ENCODE measurements at places on chromosomes 16 and 17. TPM values are rescaled to one million over a fixed set of nuclear protein-coding genes. Genes with fewer than 3 reads are reported as not detected.

The TMEM204 gene
- total RNA-seq, result 107 TPM

The TBC1D3G gene
- total RNA-seq, result not detected

GRCh38 chr16:77881355-77882030 lies 93.1 kb downstream of the VAT1L start:
- DNase-seq, result no peak

DNA sequence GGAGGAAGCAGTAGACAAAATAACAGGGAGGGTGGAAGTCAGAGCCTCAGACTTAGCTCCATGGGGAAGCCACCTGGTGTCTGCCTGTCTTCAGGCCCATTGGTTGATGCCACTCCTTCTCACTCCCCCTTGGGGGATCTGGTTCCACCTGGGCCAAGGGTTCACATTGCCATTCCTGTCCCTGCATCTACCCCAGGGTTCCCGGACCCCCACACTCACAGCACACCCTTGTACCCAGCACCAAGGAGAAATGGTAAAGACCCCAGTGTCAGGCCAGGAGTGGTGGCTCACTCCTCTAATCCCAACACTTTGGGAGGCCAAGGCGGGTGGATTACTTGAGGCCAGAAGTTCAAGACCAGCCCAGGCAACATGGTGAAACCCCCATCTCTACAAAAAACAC lies 1.0 kb upstream of the CA7 start:
- DNase-seq, result no peak

DNA sequence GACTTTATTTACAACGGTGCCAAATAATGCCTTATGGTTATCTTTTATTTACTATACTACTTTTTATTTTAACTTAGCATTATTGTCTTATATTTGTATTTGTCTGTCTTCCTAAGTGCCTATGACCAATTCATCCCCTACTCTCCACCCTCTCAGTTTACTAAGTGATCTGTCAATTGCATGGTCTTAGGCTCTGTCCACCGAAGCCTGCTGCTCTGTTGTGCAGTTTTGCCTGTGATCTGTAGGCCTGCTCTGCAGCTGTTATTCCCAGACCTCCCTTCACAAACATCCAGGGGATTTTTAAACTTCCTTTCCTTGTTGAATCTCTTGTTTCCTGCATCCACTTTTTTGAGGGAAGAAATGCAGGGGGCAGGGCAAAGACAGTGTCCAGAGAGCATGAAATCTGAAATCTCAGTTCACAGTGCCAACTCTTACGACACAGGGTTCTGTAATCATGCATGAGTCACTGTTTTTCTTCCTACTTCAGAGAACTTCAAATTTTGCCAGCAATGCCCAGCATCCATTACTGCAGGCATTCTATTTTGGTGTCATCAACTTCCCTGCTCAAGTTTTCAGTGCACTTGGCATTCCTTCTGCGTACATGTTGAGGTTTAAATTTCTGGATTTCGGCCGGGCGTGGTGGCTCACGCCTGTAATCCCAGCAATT lies 11.4 kb downstream of the SLFN5 start:
- DNase-seq, result peak; percentile 96
